ENCODE measurements at places on chromosomes 4 and X.
A peak's percentile ranks its signal among the peaks of the same experiment; 100 is the strongest.

DNA sequence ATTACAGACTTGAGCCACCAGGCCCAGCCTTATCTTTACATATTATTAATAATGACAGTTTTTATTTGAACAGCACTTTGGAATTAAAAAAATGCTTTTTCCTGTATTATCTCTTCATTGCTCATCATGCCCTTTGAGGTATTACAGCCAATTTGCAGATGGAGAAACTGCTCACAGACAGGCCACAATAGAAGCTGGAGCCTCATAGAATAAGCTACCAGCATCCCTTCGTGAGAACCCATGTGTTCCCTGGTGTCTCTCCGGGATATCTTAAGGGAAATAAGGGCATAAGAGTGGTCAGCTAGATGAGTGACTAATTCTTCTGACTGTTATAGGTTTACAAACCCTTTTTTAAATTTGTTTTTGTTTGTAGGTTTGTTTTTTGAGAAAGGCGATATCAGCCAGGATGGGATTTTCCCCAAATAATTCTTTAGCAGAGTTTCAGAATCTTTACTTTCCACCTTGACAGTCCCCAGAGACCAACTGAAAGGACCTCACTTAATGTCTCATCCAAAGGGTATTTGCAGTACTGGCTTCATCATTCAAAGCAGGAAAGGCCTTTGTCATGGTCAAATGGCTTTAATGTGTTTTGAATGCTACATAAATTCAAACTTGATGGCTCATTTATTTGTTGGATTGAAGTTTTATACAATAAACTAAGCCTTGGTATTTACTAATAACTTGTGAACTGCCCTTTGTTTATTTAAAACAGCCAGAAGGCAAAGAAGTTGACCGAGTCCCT, 48.0 kb upstream of the SOD3 start:
- no peak for DNase-seq

DNA sequence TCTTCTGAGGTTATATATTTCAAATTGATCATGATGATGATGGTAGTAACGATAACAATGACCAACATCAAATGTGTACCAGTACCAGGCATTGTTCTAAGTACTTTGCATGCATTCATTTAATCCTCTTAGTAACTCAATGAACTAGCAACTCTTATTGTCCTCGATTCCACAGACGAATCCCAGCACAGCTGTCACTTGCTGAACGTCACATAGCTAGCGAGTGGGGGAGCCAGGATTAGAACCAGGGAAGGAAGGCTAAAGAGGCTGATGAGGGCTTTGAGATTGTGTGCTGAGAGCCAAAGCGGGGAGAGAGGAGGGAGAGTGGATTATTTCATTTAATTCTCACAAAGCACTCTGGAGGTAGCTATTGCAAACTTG, 103.6 kb downstream of the PHOX2B start:
- DNase-seq: no peak

DNA sequence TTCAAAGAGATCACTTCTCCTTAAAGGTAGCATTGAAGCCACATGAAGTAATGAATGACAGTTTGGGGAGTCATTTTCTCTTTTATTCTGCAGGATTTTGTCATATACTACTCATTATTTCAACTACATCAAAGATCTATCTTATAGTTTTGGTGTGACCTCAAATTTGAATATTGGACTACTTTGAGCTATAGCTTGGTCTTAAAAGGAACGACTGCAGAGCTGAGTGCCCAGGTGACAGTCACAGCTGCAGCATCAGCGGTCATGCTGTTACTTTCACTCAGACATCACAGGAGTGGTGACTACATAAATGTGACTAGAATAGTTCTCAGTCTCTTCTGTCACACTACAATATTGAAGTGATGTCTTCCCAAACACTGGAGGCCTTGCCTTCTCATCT, 10.7 kb upstream of the SPCS3 start:
- DNase-seq: no peak

GRCh38 chr4:108829966-108830492, 67.2 kb upstream of the ETNPPL start:
- no peak for DNase-seq

GRCh38 chr4:154779362-154779947, 1.6 kb upstream of the RBM46 start:
- no peak for DNase-seq

DNA sequence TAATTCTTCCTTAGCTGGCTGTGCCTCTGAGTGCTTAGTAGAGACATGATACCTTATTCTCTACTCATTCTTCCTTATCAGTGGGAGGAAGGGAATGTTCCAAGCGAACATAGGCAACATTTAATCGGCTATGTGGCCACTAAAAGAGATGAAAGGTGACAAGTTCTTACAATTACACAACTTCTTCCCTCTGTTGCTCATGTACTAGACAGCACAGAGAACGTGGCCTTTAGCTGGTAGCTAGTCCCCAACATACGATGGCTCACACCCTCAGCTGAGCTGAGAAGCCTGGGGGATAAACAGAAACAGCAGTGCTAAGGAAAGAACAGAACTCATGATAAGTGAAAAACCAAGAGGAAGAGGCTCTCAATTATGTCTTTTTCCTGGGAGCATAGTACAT, 52.2 kb downstream of the APOO start:
- no peak for DNase-seq

GRCh38 chrX:10518073-10518472, 102.3 kb downstream of the MID1 start:
- DNase-seq: no peak

GRCh38 chr4:23084559-23085248, 392.0 kb downstream of the GBA3 start:
- peak; percentile 56 for DNase-seq

DNA sequence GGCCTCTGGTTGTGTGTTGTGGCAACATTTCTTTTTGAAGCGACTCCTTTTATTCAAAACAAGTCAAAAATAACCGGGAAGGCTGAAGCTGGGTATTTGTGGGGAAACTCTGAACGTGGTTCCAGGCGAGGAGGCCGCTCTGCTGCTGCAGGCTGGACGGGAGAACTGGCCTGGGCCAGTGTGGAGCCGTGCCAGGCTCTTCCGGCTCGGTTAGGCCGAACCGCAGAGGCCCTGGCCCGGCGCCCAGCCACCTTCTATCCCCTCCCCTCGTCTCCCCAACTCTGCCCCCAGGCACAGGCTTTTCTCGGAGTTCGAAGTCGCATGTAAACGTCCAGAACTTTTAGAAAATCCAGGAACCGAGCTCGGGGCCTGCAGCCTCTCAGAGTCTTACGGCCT, 2.4 kb upstream of the BCOR start:
- peak; percentile 75 for DNase-seq

GRCh38 chrX:103878466-103879122, 46.5 kb upstream of the RAB9B start:
- DNase-seq: peak; percentile 62

DNA sequence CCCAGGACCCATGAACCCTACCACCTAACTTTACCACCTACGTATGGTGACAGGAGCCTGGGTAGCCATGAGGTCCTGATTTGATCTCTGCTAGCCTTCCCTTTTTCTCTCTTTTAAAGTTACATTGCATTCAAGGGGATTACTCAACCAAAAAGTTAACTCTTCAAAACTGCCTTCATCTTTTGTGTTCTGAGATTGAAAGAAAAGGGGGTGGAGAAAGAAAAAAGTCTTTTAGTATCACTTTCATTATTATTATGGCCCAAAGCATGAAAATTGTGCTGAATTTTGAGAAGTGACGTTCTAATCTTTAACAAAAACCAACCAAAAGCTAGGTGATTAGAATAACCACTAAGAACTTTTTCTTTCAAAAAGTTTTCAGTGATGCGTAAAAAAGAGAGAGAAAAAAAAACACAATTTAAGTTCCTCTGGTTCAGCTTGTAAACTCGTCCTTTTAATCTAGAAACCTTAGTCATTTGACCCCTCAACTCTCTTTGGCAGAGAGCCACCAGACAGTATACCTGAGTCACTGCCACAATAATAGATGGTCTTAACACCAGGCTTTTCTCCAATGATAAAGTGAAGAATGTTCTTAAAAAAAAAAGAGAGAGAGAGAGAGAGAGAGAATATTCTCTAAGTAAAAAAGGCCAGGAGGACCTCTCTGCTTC, 347.4 kb upstream of the FGF13 start:
- peak; percentile 68 for DNase-seq

DNA sequence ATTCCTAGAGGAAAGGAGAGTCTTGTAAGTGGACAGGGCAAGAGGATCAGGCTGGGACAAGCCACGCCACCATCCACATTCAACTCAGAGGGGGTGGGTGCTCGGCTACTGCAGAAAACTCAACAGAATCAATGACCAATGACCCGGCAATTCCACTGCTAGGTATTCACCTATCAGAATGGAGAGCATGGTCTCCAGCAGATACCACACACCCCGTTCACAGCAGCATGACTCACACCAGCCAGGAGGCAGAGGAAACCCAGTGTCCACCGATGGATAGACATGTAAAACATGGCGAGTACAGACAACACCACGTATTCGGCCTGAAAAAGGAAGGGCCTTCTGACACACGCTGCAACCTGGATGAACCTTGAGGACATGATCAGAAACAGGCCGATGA, 175.9 kb downstream of the AFAP1 start:
- peak; percentile 49 for DNase-seq

- no peak for DNase-seq
Measured at GRCh38 chr4:156188596-156188995, 234.9 kb upstream of the CTSO start.

DNA sequence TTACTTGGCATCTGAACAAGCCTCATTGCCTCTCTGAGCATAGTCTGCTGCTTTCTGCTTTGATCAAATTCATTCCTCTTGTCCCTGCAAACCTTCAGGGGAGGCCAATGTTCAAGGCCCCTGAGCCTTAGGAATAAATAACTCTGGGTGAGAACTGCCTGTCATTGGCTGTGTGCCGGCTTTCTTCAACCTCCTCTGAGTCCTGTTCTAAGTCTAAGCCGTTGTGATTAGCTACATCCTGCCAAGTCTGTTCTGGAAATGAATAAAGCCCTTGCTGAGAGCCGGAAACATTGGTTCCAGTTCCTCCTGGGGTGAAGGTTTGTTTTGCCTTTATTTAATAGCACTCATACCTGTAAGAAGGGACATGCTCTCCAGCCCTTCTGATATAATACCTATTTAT, 13.8 kb downstream of the RNF4 start:
- DNase-seq: no peak

DNA sequence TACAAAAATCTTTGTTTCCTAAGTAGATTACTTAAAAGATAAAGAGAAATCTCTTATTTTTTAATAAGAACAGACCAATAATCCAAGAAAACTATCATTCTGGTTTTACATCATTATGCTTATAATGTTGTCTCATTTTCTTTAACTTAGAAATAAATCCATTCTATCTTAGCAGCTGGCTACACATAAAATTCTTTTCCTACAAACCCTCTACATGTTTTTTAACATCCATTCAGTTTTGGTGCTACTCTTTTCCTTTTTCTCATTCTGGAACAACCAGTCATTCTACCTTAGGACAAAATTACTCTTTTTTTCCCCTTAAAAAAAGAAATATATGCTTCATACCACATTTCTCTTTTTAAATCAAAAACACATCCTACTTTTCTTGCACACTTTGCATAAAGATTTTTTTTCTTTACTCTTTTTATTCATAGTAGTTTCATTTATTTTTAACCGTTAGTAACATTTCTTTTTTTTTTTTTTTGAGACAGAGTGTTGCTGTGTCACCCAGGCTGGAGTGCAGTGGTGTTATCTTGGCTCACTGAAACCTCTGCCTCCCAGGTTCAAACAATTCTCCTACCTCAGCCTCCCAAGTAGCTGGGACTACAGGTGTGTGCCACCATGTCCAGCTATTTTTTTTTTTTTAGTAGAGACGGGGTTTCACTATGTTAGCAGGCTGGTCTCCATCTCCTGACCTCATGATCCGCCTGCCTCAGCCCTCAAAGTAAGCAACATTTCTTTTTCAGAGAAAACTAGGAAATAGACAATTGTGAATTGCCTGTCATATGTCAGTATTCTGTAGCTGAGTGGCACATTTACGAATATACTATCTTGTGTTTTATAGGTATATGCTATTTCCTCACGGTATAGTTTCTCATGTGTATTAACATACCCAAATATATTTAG, 562.8 kb downstream of the ADGRL3 start:
- DNase-seq: no peak

DNA sequence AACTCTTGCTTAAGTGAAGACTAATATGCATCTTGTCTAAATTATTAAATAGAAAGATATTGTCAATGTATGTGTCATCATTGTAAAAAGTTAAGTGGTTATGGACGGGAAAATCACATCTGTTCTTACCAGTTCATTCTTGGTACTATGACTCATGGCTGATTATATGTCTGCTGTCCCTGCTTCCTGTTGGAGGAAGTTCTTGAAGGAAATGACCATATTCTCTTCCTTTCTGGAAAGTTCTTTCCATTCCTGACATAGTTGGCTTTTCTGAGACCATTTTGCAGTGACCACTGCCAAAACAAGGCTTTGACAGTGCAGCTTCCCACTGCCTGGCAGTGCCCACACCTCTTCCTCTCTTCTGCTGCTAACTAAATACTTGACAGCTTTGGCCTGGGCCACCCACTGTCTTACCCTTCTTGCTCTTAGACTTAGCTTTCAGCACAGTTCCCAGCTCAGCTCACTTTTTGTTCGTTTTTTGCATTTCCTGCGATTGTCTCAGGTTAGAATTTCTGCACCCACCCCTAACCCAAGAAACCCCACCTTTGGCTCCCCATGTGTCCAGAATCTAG, 13.2 kb upstream of the CLDN24 start:
- peak; percentile 57 for DNase-seq

- DNase-seq: no peak
Measured at GRCh38 chr4:182808673-182809416, 108.3 kb downstream of the DCTD start.

DNA sequence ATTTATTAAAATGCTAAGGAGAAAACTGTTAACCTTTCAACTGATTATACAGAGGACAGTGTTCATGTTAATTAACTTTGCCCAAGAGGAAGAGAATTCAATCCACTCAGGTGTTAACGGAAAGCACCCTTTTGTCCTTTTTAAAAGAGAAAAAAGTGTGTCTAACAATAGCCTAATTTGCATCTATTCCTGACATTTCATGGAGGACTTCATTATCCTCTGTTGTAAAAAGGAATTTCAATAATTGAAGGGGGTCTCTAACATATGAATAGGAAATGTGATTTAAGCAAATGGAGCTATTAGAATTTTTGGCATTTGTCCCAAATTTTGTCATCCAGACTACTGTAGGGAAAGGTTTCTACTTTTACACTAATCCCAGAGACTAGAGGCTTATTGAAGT, 44.6 kb upstream of the GC start:
- no peak for DNase-seq

DNA sequence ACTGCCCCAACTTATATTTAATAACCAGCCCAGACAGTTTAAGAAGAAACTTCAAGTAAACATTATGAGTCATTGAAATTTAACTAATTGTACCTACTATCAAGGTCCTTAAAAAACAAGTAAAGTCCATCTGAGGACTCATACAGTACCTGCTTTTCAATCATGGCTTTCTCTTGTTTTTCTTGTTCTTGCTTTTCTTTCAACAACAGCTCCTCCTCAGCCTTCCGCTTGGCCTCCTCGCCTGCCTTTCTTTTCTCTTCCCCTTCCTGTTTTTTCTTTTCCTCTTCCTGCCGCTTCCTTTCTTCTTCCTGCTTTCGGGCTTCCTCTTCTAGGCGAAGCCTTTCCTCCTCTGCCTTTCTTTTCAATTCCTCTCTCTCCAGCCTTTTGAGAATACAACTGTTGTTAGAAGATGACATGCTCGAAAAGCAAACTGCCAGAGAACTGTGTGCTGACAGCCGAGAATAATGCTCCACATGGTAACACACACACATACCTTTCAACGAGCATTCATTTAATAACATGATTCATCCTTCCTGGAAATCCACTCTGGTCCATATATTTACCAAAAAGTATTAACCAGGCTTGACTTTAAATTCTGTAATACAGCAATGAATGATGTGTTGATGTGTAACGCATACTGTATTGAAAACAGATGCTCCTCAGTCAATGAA, 25.2 kb upstream of the BCLAF3 start:
- no peak for DNase-seq

Measured in Daoy (cell line).